ENCODE measurements at places on chromosomes 5 and 9. TPM values are rescaled to one million over a fixed set of nuclear protein-coding genes. Genes with fewer than 3 reads are reported as not detected.

DNA sequence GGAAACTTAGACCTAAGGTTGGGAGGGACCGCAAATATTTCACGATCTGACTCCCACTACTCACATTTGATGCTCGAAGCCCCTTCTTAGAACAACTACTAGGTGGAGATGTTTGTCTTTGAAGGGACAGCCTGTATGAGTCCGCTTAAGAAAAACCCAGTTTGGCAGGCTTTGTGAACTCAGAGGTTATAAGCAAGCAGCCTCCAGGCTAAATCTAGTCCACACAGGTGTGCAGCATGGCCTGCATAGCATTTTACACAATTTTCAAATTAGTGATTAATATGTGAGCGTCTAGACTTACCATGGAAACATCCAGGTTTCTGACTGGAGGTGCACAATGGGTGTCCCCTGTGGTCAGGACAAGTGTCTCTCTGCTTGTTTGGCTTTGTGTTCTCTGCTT, 127.1 kb downstream of the KIF4B start:
- H3K4me1 ChIP-seq, result no peaks in the 10 kb centered on the region
- no peak overlapping the region for H3K27ac ChIP-seq
- H3K27me3 ChIP-seq, result no peaks in the 10 kb centered on the region
- no peaks in the 10 kb centered on the region for H3K36me3 ChIP-seq
- H3K4me3 ChIP-seq, result no peak overlapping the region
- DNase-seq, result no peak

GRCh38 chr5:145157841-145158240, 677.3 kb downstream of the PRELID2 start:
- no peak overlapping the region for H3K4me3 ChIP-seq
- no peaks in the 10 kb centered on the region for H3K4me1 ChIP-seq
- no peaks in the 10 kb centered on the region for H3K27me3 ChIP-seq
- no peak for DNase-seq

DNA sequence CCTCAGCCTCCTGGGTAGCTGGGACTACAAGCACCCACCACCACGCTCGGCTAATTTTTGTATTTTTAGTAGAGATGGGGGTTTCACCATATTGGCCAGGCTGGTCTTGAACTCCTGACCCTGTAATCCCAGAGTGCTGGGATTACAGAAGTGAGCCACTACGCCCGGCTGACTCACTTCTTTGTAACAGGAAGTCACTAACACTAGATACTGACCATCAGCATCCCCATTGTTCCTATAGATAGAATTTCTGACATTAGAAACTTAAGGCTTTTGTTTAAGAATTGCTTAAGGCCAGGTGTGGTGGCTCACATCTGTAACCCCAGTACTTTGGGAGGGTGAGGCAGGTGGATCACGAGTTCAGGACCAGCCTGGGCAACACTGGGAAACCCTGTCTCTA, 42.2 kb downstream of the LEAP2 start:
- H3K4me1 ChIP-seq, result no peaks in the 10 kb centered on the region
- peaks cover 42% of the 10 kb centered on the region for H3K36me3 ChIP-seq
- no peak overlapping the region for H3K4me3 ChIP-seq
- H3K27me3 ChIP-seq, result no peaks in the 10 kb centered on the region

- peak; percentile 33 for DNase-seq
- no peak overlapping the region for H3K27ac ChIP-seq
- H3K36me3 ChIP-seq, result no peaks in the 10 kb centered on the region
- H3K4me3 ChIP-seq, result no peak overlapping the region
- peaks cover 3% of the 10 kb centered on the region for H3K27me3 ChIP-seq
Observed at GRCh38 chr5:174935854-174936474, 211.6 kb downstream of the MSX2 start.

GRCh38 chr5:149420545-149421371, 41.7 kb upstream of the IL17B start:
- H3K36me3 ChIP-seq, result no peaks in the 10 kb centered on the region
- no peaks in the 10 kb centered on the region for H3K4me1 ChIP-seq
- DNase-seq, result no peak
- H3K4me3 ChIP-seq, result no peak overlapping the region

- H3K4me1 ChIP-seq, result peaks cover 13% of the 10 kb centered on the region
- no peaks in the 10 kb centered on the region for H3K36me3 ChIP-seq
- no peak overlapping the region for H3K4me3 ChIP-seq
- DNase-seq, result no peak
- H3K27me3 ChIP-seq, result peaks cover 7% of the 10 kb centered on the region
Observed at GRCh38 chr9:122468735-122469134, 9.0 kb downstream of the OR1J1 start.

IFNA21 gene
- not detected for total RNA-seq

- H3K4me1 ChIP-seq, result no peaks in the 10 kb centered on the region
- no peaks in the 10 kb centered on the region for H3K27me3 ChIP-seq
- DNase-seq, result no peak
- H3K27ac ChIP-seq, result no peak overlapping the region
- no peak overlapping the region for H3K4me3 ChIP-seq
Observed at GRCh38 chr5:136005476-136005875, 23.3 kb upstream of the TGFBI start.

DNA sequence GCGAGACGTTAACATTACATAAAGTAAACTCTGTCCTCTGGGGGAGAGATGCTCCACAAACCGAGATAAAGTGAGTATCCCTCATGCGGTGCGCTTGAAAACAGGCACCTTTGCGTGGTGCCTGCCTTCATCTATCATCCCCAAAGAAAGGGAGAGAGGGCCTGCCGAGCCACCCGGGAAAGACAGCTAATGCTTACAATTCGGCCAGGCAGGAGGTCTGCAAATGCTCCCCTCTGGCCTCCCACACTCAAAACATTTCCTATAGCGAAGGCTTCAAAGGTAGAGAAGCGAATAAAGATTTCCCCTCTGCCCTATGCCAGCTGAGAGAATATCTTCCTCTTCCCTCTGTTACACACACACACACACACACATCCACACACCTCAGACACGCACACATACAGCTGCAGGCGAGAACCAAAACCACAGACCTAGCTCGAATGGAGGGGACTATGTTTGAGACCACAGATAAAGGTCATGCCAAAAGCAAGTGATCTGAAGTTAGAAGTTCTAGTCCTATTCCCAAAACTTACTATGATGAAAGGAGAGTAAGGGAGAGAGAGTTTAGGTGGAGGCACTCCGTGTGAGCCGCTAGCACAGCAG, 132.8 kb downstream of the CRB2 start:
- no peaks in the 10 kb centered on the region for H3K4me1 ChIP-seq
- DNase-seq, result no peak
- H3K36me3 ChIP-seq, result peaks cover 2% of the 10 kb centered on the region
- no peak overlapping the region for H3K4me3 ChIP-seq
- no peaks in the 10 kb centered on the region for H3K27me3 ChIP-seq

REXO4 gene
- 39.9 TPM for total RNA-seq

- no peak overlapping the region for H3K4me3 ChIP-seq
- H3K27ac ChIP-seq, result no peak overlapping the region
- H3K27me3 ChIP-seq, result peaks cover 8% of the 10 kb centered on the region
- no peaks in the 10 kb centered on the region for H3K36me3 ChIP-seq
Observed at GRCh38 chr9:95626885-95627558, 110.3 kb upstream of the PTCH1 start.

STK32A gene
- not detected for total RNA-seq

- no peaks in the 10 kb centered on the region for H3K4me1 ChIP-seq
- DNase-seq, result no peak
- no peak overlapping the region for H3K27ac ChIP-seq
- H3K27me3 ChIP-seq, result no peaks in the 10 kb centered on the region
Observed at GRCh38 chr5:34676416-34676815, 20.3 kb downstream of the RAI14 start.

GRCh38 chr9:75452512-75452911, 364.2 kb downstream of the OSTF1 start:
- DNase-seq, result no peak
- H3K4me1 ChIP-seq, result peaks cover 7% of the 10 kb centered on the region
- H3K27me3 ChIP-seq, result no peaks in the 10 kb centered on the region
- no peak overlapping the region for H3K4me3 ChIP-seq
- H3K27ac ChIP-seq, result no peak overlapping the region
- no peaks in the 10 kb centered on the region for H3K36me3 ChIP-seq

- no peaks in the 10 kb centered on the region for H3K27me3 ChIP-seq
- no peak overlapping the region for H3K27ac ChIP-seq
- H3K4me1 ChIP-seq, result no peaks in the 10 kb centered on the region
- no peak overlapping the region for H3K4me3 ChIP-seq
- DNase-seq, result no peak
- H3K36me3 ChIP-seq, result no peaks in the 10 kb centered on the region
Observed at GRCh38 chr5:36638056-36638455, 31.6 kb downstream of the SLC1A3 start.

FOXD4 gene
- total RNA-seq, result 0.89 TPM

DNA sequence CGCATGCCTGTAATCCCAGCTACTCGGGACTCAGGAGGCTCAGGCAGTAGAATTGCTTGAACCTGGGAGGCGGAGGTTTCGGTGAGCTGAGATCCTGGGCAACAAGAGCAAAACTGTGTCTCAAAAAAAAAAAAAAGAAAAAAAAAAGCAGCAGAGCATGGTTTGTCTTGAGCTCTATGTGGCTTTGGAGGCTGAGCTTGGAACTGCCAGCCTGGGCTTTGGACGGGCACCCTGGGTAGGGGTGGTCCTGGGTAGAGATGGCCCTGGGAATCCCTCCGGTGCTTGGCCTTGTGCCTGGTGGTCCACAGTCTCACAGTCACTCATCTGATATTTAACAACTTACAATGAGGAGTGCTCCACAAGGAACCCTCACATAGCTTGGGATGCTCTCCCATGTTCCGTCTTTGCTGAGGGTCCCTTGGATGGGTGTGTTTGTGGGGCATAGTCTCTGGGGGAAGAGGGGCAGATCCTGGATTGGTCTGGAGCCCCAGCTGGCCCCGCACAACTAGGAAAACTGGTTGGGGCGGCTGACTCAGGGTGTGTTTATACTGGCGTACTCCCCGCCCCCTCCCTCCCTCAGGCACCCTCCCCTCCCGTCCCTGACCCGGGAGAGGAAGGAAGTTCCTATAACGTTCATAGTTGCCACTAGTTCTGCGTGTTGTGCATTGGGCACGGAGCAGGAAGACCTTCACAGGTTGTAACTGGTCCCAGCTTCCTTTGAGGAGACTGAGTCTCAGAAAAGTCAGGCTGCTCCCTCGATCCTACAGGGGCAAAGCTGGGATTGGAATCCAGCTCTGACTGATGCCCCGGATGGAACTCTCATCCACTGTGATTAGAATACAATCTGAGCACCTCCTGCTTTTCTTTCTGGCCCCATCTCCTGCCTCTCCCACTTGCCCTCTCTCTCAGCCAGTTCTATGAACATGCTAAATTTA, 11.2 kb downstream of the IER5L start:
- peak overlapping the region; percentile 45 for H3K4me3 ChIP-seq
- peaks cover 6% of the 10 kb centered on the region for H3K4me1 ChIP-seq
- no peak for DNase-seq
- H3K27me3 ChIP-seq, result no peaks in the 10 kb centered on the region

DNA sequence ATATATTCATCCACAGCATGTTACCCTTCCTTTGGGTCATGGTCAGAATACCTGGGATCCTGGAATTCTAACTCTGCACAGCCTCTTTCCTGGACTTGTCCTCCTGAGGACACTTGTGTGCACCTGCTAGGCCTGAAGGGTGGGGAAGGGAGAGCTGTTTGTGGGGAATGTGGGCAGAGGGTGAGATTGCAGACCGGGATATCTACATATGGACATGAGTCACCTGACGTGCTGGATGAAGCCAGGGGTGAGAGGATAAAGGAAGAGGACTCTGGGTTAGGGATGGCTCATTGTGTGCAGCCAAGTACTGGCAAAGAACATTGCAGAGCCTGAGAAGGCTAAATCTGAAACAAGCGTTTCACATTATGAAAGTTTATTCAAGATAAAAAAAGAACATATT, 241.4 kb upstream of the RPS23 start:
- no peaks in the 10 kb centered on the region for H3K36me3 ChIP-seq
- H3K4me3 ChIP-seq, result no peak overlapping the region
- DNase-seq, result no peak
- H3K27ac ChIP-seq, result no peak overlapping the region
- H3K4me1 ChIP-seq, result no peaks in the 10 kb centered on the region
- no peaks in the 10 kb centered on the region for H3K27me3 ChIP-seq

GRCh38 chr9:99253134-99253533, 31.1 kb downstream of the SEC61B start:
- H3K27me3 ChIP-seq, result no peaks in the 10 kb centered on the region
- no peak overlapping the region for H3K27ac ChIP-seq
- no peak for DNase-seq
- H3K36me3 ChIP-seq, result no peaks in the 10 kb centered on the region

DNA sequence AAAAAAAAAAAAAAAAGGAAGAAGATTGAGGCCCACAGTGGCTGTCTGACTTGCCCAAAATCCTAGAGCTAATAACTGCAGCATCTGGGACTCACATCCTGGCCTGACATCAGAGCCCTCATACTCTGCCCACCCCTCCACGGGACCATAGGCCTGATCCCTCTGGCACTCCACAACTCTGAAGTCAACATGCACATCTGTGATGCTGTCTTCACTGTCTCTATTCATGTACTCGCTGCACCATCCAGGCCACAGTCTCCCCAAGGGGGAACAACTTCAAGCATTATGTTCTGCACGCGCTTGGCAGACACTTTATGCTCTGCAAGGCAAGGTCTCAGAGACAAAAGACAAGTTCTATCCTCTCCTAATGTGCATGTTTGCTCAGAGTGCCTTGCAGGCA, 158.2 kb downstream of the SPOCK1 start:
- H3K27me3 ChIP-seq, result no peaks in the 10 kb centered on the region
- H3K4me1 ChIP-seq, result no peaks in the 10 kb centered on the region
- H3K36me3 ChIP-seq, result no peaks in the 10 kb centered on the region
- no peak for DNase-seq

DNA sequence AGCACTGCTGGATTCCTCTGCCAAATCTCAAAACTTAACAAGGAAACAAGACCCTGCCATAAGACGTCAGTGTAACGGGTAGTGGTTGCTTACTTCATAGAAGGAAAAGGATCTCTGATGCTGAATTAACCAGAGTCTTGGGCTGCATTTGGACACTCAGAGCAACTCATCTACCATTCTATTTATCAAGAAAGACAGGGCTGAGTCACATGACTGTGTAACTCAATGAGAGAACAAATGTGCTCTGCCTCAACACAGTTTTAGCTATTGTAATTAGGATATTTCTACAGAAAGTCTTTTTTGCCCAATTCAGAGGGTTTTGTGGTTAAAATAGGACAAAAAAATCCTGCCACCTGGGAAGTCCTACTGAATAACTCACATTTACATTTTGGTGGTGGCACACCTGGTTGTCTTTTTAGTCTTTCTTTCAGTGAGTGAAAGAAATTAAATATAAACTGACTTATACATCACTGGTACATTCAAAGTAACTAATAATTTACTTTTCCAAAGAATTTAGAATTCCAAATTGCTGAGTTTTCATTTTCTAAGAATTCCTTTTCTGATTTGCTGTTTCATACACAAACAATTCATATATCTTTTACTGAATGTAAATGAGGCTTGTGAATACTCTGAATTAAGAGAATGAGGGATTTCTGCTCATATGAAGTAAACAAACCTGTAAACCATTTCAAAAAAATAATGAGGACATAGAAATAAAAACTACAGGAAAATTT, 104.4 kb downstream of the MPDZ start:
- no peak overlapping the region for H3K27ac ChIP-seq
- no peaks in the 10 kb centered on the region for H3K36me3 ChIP-seq
- DNase-seq, result no peak
- H3K27me3 ChIP-seq, result no peaks in the 10 kb centered on the region
- no peak overlapping the region for H3K4me3 ChIP-seq
- H3K4me1 ChIP-seq, result no peaks in the 10 kb centered on the region

PCDHB13 gene
- total RNA-seq, result 0.07 TPM
